ENCODE measurements at places on chromosomes 7 and 10.

DNA sequence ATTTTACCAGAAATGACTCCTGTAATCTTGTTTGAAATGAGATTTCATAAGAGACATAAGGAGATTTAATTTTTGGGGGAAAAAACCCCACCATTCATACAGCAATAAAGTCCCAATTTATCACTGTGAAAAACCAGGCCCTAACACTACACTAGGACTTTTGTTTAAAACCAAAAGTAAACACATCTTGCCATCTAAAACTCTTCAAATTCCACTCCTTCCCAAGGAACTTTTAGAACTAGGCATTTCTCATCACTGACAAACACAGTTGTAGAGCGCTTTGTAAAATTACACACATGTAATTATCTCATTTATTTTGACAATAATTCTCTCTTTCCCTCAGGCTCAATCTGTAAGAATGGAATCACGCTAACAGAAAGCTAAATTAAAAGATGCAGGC, 128.1 kb upstream of the C1QL3 start:
- DNase-seq = no peak

- no peak for DNase-seq
Measured at GRCh38 chr10:71372882-71373495, 23.7 kb upstream of the CDH23 start.

DNA sequence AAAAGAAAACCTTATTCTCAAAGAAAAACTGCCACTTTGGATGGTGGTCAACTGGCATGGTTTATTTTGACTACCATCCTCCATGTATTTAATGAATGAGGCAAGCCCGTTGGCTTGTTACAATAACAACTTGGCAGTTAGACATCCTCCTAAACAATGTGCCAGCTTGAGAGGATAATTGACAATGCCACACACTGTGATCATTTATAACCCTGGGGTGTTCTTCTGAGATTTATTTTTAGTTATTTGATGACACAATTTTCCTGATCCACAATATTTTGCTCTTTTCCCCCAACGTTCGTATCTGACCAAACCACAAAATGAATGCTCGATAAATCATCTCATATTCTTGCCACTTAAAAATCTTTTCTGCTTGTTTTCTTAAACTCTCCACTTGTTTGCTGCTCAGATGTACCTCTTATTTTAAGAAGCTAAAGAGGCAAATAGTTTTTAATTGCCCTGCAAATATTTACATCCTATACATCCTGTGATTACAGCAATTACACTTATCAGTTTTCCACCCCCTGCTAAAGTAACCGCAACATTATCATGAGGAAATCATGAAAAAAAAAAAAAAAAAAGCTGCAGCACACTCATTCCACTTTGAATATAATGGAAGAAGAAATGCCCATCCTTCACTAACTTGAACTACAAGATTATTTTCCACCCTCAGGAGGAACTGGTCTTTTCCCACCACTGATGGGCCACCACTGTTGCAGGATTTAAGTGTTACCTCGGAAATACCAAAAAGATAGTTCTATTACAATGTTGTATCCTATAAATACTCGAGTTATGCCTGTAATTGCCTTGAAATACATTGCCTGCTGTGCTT, 119.9 kb downstream of the MBL2 start:
- no peak for DNase-seq

- no peak for DNase-seq
Measured at GRCh38 chr10:11602919-11603523, 8.4 kb downstream of the USP6NL start.

DNA sequence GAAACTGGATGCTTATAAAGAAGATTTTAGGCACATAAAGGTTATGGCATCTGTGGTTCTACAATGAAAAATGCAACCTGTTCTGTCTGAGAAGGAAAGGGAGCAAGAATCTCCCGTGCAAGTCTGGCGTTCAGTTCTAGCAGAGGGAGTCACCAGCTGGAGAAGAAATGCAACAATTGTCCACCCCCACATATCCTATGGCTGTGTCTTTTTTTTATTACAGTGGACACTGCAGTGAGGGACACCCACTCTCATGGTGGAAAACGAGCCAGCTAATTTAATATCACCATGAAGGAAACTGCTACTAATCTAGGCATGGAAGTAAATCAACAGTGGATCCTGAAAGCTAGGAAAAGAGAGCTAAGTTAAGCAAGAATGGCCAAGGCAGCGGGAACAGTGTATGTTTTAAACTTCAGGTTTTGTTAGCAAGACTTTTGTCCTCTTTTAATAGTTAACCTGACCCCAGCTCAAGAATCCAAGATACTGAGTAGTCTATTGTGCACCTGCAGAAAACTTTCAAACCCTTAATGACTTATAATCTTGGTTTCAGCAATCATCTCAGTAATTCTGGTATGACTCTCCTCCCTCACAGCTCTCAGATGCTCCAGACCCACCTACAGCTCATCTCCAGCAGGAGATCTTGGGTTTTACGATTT, 149.3 kb downstream of the FGFR2 start:
- DNase-seq = no peak

DNA sequence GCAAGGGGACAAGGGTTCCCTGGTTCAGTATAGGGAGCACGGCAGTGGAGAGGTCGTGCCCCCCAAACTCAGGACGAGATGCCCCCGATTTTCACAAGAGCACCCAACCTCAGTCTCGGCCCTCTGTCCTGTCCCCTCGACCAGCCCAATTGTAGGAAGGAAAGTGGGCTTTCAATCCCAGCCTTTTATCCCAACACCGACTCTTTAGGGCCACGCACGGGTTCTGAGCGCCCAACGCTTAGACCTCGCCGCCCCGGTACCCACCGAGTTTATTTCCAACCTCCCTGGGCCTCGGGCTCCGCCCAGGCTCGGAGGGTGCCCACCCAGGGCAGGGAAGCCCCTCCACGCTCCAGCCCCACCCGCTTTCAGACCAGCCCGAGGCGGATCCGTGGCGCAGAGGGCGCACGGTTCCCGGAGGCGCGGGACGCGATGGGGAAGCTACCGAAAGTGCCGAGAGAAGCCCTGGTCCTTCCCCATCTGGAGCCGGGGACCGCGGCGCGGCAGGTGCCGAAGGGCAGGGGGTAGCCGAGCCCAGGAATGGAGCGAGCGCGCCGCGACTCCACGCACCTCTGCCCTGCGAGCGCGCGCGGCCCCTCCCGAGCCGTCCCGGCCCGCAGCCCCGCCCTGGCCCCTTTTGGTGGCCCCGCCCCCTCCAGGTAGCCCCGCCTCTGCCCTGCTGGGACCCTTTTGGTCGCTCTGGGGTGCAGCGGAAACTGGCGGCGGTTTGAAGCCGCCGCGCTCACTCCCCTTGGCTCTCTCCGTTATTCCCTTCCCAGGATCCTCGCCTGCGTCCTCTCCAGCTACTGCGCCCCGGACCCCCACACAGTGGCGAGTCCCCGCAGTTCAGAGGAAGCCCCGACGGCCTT, 20.4 kb downstream of the GRID2IP start:
- no peak for DNase-seq

GRCh38 chr10:78442836-78443550, 409.3 kb downstream of the RPS24 start:
- no peak for DNase-seq

DNA sequence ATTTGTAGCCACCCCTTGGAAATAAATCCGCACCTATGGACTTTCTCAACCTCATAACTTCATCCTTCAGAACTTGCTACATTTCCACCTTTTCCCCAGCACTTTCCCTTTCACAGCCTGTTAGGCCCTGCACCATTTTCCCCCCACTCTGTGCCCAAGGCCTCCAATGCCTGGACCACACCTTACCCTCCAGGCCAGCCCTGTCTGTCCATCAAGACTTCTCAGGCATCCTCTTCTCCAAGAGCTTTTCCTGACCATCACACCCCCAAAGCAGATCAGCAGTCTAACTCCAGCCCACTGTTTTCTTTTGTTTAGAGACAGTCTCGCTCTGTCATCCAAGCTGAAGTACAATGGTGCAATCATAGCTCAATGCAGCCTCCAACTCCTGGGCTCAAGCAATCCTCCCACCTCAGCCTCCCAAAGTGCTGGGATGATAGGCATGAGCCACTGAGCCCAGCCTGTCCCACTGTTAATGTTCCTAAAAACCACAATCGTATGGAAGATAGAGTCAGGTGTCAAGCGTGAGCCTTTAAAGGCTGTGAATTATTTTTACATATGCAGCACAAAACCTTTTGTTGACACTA, 116.8 kb downstream of the PARD3 start:
- DNase-seq = no peak

DNA sequence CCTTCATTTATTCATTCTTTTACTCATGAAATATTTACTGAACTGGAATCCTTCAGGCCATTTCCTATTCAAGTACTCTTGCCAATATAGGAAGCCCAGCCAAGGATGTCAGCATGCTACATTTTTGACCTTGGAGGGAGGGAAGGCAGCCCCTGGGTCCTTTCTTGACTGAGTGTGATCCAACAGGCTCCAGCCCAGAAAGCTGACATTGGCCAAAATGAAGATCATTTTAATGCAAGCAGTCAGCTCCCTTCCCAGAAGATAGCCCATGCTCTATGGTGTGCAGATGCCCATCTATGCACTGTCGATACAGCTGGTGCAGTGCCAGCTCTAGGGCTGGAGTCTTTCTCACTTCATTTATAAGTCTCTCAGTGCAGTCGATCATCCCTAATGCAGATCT, 646.0 kb downstream of the KCNMA1 start:
- no peak for DNase-seq

DNA sequence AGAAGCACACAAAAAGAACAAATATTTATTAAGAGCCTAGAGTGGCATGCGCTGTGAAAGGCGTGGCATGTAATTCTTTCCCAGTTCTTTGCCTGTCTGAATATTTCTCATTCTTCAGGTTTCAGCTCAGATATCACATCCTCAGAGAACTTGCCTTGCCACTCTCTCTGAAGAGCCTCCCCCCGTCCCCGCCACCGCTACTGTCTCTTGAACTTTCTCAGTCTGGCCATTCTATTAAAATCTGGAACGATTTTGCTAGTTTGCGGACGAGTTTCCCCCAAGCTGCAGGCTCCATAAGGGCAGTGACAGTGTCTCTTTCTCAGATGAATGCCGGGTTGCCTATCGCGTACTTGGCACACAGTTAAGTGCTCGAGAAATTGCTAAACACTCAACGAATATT, 787 bp upstream of the PLEKHA1 start:
- DNase-seq = no peak

DNA sequence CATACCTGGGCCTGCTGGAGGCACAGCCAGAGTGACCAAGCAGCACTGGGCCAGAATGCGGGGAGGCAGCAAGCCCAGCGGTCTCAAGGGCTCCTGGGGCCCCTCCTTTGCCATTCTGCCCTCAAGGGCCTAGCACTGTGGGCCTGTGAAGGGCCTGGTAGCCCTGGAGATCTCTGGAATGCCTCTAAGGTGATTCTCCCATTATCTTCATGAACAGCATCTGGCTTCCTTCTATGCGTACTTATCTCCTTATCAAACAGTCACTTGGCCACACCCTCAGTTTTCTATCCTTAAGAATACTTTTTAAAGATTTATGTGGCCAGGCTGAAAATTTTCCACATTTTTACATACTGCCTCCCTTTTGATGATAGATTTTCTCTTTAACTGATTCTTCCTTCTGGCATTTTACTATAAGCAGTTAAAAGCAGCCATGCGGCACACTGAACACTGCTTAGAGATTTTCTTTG, 67.5 kb upstream of the CCNY start:
- no peak for DNase-seq

DNA sequence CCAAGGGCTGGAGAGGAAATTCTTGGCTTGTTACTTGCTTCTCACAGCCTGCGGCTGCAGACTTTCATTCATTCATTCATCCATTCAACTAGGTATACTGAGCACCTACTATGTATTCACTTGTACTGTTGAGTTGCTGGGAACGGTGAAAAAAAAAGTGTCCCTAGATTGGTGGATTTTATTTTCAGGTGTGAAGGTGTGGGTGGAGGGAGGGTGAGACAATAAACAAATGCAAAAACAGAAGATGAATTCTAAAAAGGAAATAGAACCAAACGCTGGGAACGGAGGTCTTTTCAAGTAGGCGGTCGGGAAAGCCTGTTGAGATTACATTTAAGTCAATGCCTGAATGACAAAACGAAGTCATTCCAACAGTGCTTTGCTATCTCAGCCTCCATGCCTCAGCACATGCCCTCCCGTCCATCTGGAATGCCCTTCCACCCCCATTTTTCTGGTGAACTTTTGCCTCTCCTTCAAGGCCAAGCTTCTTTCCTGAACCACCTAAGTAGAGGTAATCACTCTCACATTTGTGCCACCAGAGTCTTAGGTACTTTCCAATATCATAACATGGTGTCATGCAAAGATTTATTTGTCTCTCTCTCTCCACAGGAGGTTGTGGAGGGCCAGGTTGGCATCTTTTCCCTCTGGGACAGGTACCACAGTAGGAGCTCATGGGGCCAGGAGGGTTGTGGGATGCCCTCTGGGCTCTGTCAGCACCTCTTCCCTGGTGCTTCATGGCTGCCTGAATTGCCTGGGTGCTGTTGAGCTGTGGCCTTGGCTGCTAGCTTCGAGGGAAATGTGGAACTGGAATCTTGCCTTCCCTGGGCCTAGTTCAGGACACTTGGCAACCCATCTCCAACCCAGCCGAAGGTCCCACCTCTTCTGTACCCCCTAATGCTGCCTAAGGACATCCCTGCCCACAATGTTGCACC, 5.5 kb downstream of the NKX2-3 start:
- no peak for DNase-seq

DNA sequence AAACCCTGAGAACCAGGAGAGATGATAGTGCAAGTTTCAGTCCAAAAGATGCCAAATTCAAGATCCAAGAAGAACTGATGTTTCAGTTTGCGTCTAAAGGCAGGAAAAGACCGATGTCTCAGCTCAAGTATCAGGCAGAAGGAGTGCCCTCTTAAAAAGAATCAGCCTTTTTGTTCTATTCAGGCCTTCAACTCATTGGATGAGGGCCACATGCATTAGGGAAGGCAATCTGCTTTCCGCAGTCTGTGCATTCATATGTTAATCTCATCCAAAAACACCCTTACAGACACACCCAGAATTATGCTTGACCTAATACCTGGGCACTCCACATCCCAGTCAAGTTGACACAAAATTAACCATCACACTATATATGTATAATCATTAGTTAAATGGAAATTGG, 45.2 kb downstream of the DNAJB9 start:
- no peak for DNase-seq

DNA sequence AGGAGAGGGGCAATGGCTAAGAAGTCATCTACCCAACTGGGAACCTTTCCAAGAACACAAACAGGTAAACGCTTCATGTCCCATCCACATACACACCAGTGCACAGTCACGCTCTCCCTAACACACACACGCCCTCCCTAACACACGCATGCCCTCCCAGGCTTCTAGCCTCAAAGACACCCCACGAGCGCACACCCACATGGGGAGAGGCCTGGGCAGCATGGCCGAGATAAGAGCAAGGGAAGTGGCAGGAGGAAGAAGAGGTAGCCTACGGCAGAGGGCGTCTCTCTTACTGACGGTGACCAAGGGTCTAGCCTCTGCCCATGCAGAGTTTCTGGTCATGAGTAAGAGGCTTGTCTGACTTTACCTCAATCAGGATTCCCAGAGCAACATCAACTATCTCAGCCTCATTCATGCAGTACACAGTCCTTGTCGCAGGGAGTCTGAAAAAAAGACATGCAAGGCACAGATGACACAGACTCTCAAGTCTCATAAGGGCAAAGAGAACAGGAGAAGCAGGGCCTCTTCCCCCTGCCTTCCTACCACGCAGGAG, 3.1 kb downstream of the CYREN start:
- DNase-seq = no peak
